Tibial nerve (tissue), 4 donors: ENCODE measurements at places on chromosomes 12 and 14.

DNA sequence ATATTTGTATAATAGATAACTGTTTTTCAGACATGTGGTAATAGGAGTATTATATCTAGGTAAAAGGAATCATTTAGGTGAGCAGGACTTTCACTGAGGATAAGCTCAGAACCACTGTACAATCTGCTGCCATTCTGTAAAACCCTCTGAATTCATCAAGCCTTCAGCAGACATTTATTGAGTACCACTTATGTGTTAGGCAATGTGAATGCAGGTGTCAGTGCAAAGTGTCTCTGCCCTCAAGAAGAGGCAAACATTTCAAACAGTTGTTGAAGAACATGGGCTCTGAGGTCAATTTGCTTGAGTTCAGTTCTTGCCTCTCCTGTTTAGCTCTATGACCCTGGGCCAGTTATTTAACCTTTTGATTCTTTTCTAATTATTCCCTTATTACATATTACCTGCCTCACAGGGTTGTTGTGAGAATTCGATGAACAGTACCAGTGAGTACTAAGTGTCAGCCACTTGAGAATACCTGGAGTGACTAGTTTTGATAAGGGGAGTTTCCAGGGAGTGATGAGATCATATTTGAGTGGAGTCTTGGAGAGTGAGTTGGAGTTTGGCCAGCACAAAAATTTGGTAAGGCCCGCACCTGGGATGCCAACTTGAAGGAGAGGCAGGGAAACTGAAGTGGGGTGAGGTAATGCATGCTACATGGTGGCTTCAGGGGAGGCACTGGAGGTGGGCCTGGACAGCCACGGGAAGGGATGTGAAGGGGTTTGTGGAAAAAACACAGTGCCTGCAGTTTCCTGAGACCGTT lies 33.7 kb downstream of the RASSF8 start:
- DNase-seq, result no peak

DNA sequence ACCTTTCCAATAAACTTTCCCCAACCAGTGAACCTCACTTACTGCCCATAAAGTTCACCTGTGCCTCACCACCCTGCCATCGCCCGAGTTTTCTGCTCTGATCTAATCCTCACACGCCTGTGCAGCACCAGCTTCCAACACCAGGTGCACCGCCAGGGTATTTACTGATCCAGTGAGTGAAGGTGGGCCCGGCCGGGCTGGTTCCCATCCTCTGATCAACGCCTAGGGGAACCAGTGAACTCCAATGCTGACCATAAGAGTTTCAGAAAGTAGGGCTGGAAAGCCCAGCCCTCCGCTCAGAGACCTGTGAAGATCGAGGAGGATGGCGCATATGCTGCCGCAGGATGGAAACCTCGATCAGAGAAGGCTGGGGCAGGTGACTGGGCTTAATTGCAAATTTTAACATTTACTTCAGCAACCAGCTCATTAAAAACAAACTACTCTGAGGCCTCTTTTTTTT lies 685 bp upstream of the MYL6B start:
- DNase-seq, result no peak

DNA sequence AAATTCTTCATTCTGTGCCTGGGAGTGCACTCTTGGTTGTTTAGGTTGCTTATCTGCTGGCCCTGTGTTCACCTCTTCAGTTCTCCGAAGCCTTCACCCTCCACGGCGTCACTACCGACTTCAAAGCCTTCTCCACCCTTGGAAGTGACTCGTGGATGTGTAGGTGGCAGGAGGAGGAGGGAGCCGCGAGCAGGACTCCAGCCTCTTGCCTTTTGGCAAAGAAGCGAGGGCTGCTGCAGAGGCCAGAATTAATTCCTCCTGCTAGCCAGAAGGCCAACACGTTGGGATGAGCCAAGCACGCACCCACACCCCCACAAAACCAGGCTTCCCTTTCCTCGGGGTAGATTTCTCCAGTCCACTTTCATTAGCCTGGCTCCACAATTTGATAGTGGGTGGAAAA lies 86.5 kb downstream of the TBX5 start:
- DNase-seq, result no peak

DNA sequence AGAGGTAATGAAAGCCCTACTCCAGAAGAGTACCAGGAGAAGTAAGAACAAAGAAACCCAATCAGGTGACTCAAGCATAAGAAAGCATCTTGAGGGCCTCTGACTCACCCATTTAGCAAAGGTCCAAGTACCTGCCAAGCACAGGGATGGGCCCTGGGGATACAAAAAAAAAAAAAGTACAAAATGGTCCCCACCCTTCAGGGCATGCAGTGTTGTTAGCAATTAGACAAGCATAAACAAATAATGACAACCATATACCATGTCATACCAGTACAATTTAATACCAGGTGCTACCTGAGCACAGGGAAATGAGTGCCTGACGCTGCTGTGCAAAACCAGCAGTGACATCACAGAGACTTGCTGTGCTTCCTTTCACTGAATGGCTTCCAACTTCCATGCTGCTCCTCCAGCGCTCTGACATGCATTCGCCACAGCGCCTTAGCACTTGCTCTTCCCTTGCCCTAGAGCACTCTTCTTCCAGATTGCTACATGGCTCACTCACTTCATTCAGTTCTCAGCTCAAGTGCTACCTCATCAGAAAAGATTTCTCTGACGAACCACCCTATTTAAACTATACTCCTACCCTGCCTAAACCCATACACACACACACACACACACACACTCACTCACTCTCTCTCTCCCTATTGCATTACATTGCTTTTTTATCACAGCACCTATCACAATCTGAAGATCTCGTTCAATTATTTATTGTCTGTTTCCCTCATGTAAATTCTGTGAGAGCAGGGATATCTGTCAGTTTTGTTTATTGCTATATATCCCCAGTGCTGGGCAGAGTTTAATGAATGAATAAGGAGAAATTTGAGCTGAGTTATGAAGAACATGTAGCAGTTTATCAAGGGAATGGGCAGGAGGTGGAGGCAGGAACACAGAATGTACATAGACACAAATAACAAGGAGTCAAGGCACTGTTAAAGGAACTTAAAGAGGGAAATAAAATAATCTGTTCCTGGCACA lies 12.9 kb upstream of the EPS8 start:
- DNase-seq, result no peak

GRCh38 chr12:12048714-12049113 lies 22.0 kb upstream of the BCL2L14 start:
- no peak for DNase-seq

DNA sequence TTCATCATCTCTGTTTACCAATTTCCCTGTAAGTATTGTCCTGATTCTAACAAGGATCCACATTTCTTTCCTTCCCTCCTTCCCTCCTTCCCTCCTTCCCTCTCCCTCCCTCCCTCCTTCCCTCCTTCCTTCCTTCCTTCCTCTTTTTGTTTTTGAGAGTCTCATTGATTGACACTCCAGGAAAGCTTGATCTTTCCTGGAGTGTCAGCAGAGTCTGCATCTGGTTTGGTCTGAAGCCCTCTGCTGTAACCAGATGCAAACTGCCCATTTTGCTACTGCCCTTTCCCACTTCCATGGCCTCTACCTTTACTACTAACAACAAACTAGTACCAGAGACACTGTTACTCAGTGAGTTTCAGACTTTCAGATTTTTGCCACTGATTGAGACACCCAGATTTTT lies 14.4 kb upstream of the OR6C65 start:
- no peak for DNase-seq

DNA sequence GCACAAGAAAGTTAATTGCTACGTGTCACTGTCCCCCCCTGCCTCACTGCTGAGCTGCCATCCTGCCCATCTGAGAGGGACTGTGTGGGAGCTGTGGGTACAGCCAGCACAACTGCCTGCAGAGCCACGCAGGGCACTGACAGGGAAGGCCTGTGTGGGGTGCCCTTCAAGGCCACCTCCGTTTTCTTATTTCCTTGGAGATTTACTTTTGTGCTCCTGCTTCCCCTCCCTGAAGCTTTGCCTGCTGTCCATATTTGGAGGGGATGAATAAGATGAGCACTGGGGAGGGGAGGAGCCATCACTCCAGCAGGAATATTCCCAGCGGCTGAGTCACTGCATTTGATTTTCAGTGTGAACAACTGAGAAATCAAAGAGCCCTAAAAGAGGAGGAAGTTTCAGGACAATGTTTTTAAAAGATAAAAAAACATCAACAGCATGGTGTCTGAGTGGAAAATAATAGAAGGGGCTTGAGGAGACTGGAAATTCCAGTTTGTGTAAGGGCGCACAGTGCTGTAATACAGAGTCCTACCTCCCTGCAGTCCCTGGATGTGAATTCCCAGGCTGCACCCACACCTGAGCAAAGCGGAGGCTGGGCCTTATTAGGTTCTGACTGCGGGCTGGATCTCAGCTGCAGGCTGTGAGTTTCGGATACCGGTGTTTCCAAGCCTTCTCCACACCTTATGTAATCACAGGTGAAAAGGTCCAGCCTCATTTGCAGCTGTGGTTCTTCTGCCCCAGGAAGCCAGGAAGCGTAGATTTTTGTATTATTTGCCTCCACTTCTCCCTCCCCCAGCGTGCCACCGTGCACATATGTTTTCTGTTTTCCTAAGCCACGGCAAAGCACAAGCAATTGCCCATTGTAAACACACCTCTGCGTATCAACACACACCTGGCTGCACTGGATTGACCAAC lies 192.6 kb upstream of the BCL2L14 start:
- no peak for DNase-seq

- DNase-seq, result peak; percentile 70
These were observed at the start of gene C14orf93 for GRCh38 chr14:23009939-23010726. TSS of gene C14orf93 (minus strand) at chr14:23010143. CDS start at chr14:22999023, 11,120 bp downstream.

GRCh38 chr12:17015501-17015900 lies 409.5 kb upstream of the LMO3 start:
- no peak for DNase-seq

GRCh38 chr14:74584951-74585350 lies 27.1 kb downstream of the LTBP2 start:
- no peak for DNase-seq

GRCh38 chr12:51493281-51493680 lies 68.7 kb downstream of the SLC4A8 start:
- DNase-seq, result no peak

DNA sequence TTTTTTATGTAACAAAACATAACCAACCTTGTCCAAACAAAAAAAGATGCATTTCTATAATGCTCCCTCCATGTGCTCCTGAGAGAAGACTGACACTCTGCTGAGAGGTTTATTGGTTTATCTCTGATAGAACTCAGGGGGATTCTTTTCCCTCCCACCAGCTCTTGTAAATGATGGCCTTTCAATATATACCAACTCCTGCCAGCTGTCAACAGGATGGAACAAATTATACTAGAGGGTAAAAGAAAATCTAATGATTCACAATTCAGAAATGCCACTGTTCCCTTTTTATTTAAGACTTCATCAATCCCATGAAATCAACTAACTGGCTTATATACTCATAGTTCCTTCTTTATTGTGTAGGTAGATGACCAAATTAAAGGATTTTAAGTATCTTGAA lies 25.4 kb downstream of the PSMC1 start:
- no peak for DNase-seq

GRCh38 chr14:54908190-54908589 lies 5.6 kb upstream of the GCH1 start:
- no peak for DNase-seq

DNA sequence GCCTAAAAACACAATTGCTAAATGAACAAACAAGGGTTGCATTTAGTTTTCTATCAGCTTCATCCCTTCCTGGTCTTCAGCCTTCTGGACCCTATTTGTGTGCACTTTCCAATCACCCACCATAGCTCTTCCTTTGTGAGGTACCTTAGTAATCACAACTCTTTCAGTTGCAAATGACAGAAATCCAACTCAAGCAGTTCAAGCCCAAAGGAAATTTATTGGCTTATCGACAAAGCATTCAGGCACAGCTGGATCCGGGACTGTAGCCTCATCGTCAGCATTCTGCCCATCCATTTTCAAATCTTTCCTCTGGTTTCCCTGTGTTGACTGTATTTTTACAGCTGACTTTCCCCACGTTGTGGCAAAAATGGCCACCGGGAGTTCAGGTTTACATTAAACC lies 148.6 kb upstream of the VASH1 start:
- DNase-seq, result no peak
